Stimulated activated CD8-positive, alpha-beta memory T cell treated with anti-CD3 and anti-CD28 coated beads, Interleukin-4, amount 100 ng/mL, for 1 hour (primary cell): ENCODE measurements at places on chromosomes 11 and 22.

DNA sequence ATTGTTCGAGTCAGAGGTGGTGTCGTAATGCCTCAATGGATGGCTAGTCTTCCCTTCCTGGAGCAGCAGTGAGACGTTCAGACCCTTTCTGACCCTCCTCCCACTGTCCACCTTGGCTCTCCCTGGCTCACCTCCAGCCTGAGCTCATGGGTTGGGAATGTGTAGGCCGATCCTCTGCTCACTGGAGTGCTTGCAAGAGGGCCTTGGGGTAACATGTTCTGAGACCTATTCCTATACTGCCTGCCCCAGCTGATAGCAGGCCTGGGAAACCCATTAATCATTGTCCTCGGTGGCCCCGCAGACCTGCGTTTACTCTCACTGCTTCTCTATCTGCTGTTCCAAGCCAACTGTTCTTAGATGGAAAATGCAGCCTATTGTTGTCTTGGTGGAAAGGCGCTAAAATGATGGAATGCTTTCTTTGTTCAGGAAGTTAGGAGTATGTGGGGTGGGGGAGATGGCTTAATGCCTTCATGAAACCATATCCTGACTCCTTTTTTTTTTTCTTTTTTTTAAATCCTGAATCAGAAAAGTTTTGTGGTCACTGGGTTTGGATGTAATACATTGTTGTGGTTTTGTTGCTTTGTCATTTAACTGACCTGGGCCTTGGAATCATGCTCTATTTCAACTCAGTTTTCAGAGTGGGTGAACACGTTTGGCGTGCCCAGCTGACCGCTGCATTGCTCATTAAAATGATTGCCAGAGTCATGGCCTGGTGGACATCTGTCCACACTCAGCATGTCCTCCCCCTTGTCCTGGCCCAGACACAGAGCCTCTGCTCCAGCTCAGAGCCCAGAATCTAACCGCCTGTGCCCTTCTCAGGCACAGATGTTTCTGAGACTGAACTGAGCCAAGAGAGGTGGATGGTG is 72.5 kb downstream of the MICAL2 start:
- DNase-seq = no peak

DNA sequence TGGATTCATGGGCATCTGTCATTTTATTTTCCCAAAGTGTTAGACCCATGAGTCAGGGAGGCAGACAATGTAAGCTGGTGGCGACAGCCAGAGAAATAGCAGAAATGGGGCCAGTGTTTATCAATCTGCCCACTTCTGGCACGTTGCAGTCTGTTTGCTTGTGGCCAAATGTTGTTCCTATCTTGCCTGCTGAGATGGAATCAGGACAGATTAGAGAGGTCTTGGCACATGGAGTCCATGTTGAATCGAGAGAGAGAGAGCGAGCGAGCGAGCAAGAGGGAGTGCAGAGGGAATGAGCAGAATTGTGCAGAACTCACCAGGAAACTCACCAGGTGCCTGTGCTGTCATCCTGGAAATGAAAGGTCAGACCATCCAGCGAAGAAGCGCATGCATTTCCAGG is 21.9 kb upstream of the PARVG start:
- no peak for DNase-seq

GRCh38 chr22:28252539-28252938 is 333.5 kb upstream of the PITPNB start:
- no peak for DNase-seq

DNA sequence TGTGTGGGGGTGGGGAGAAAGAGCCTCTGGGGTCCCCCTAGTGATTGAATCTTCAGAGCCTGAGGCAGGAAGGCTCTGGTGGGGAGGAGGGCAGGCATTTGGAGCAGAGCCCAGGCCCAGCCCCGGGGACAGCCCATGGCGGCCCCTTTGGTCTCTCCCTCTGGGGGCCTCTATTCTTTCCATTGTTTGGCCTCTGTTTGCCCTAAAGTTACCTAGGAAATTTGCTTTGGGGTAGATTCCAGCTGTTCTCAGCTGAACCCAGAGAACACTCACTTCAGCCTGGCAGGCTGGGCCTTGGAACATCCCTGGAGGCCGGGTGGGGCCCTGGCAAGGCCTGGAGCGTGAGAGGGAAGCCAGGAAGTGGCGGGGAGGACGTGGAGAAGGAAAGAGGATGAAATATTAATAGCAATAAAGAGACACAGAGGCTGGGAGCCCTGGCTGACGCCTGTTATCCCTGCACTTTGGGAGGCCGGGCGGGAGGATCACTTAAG is 22.9 kb upstream of the A4GALT start:
- DNase-seq = no peak

- DNase-seq = no peak
Observed at GRCh38 chr11:44147751-44148150, 52.3 kb downstream of the EXT2 start.

DNA sequence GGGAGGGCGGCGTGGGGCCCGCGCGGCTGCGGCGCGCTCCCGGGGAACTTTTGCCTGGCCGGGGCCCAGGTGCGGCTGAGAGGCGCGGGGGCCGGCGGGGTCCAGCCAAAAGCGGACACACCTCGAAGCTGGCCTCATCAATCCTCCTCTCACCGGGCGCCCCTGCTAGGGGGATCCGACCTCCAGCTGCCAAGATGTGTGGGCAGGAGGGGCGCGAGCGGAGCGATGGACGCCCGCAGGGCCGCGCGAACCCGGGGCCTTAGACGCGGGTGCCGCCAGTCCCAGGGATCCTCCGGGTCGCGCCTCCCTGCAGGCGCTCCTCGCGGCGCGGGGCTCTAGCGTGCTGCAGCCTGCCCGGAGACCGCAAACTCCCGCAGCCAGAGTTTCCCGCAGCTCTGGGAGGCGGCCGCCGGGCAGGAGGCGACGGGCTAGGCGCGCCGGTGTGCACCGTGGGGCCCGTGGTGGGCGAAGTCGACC is 785 bp downstream of the IGSF9B start:
- DNase-seq = no peak

- no peak for DNase-seq
Observed at GRCh38 chr22:32986766-32987040, 71.5 kb downstream of the SYN3 start.

GRCh38 chr22:19220867-19221266 is 42.3 kb upstream of the SLC25A1 start:
- DNase-seq = no peak
